Astrocyte of the hippocampus (primary cell): ENCODE measurements at places on chromosomes 6 and 20.

GRCh38 chr6:36244641-36245280, 25.1 kb upstream of the PNPLA1 start:
- DNase-seq: no peak

GRCh38 chr20:10676518-10676917, 2.7 kb upstream of the JAG1 start:
- no peak for DNase-seq

DNA sequence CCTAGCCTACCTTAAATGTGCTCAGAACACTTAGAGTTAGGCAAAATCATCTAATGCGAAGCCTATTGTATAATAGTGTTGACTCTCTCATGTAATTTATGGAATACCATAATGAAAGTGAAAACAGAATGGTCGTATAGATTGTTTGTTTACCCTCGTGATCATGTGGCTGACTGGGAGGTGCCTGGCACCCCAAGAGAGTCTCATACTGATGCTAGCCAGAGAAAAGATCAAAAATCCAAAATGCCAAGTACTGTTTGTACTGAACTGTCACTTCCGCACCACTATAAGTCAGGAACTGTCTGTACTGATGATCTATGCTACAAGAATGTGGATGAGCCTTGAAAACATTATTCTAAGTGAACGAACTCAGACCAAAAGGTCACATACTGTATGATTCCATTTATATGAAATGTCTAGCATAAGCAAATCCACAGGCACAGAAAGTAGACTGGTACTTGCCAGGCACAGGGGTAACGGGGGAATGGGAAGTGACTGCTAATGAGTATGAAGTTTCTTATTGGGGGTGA, 22.4 kb downstream of the ZMYND8 start:
- DNase-seq: peak; percentile 79

GRCh38 chr6:112021691-112022310, 32.1 kb upstream of the CCN6 start:
- no peak for DNase-seq

GRCh38 chr6:21856844-21857243, 263.3 kb downstream of the SOX4 start:
- DNase-seq: no peak

DNA sequence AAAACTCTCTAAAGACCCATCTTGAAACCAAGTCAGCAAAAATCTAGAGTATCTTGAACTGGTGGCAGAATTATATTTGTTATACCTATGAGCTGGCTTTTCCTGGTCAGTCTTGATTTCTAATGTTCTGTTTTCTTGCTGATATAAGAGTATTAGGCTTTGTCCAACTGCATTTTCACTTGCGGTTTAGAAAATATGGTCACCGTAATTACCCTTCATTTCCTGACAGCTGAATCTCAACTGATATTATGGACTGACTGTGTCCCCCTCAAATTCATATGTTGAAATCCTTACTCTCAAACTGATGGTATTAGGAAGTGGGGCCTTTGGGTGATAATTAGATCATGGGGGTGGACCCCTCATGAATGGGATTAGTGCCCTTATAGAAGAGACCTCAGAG, 72.1 kb downstream of the TXLNB start:
- DNase-seq: no peak

DNA sequence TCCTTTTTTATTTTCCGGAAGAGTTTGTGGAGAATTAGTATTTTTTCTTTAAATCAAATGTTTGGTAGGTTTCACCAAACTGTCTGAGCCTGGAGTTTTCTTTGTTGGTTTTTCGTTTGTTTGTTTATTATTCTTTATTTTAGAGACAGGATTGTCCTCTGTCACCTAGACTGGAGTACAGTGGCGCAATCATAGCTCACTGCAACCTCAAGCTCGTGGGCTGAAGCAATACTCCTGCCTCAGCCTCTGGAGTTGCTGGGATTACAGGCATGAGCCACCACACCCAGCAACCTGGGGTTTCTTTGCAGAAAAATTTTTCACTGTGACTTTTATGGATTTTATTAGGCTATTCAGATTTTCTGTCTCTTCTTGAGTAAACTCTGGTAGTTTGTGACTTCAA, 120.2 kb upstream of the LOC128125822 start:
- no peak for DNase-seq
